ENCODE measurements at places on chromosomes 5 and 9.

DNA sequence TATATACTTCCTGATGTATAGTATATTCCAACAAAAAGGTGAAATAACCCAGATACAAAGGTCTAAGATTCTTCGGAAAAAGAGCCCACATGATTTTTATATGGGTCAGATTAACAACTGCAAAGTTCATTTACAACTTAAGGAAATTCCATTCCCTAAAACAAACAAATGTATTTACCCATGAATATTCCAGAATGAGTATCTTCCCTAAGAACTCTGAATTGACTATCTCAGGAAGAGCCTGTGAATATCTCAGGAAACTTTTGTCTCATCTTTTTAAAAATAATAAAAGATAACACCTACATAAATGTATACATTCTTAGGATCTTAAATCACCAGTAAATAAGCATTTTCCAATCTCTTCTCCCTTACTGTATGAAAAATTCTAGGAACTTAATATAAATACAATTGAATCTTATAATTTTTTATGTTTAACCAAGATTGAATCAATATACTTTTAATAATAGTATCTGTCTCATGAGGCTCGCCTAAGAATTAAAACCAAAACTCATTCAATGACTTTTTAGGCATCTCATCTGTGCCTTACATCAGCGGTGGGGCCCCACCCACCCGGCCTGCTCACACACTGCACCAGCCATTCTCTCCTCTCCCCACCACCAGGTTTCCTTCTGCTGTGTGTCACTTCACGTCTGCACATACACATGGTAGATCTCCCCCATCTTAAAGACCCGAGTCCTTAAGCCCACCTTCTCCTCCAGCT, 78.1 kb downstream of the RAPGEF1 start:
- H3K36me3 ChIP-seq, result no peaks in the 10 kb centered on the region
- H3K27ac ChIP-seq, result peak overlapping the region; percentile 69
- peaks cover 45% of the 10 kb centered on the region for H3K4me1 ChIP-seq
- H3K27me3 ChIP-seq, result no peaks in the 10 kb centered on the region
- no peak for DNase-seq
- no peak overlapping the region for H3K4me3 ChIP-seq

- H3K4me1 ChIP-seq, result no peaks in the 10 kb centered on the region
- no peak for DNase-seq
- no peak within 1 kb of the TSS for H3K27ac ChIP-seq
- no peaks in the 10 kb centered on the region for H3K36me3 ChIP-seq
These were observed at the start of gene ADAMTSL1 for GRCh38 chr9:18473652-18474279. ADAMTSL1 (plus strand) TSS chr9:18474153; CDS start chr9:18474233, 80 bp downstream.

GRCh38 chr5:56979968-56980367, 28.0 kb upstream of the MIER3 start:
- H3K27ac ChIP-seq, result no peak overlapping the region
- H3K36me3 ChIP-seq, result no peaks in the 10 kb centered on the region
- no peaks in the 10 kb centered on the region for H3K4me1 ChIP-seq
- no peaks in the 10 kb centered on the region for H3K27me3 ChIP-seq
- no peak overlapping the region for H3K4me3 ChIP-seq

- no peak overlapping the region for H3K27ac ChIP-seq
- no peak for DNase-seq
- H3K4me3 ChIP-seq, result no peak overlapping the region
- no peaks in the 10 kb centered on the region for H3K27me3 ChIP-seq
- H3K4me1 ChIP-seq, result no peaks in the 10 kb centered on the region
These were observed 383.3 kb downstream of the OSTF1 start for GRCh38 chr9:75471549-75472114.

- no peak overlapping the region for H3K27ac ChIP-seq
- no peaks in the 10 kb centered on the region for H3K4me1 ChIP-seq
- H3K36me3 ChIP-seq, result no peaks in the 10 kb centered on the region
- H3K4me3 ChIP-seq, result no peak overlapping the region
These were observed 169.2 kb downstream of the COX7C start for GRCh38 chr5:86786955-86787354.

GRCh38 chr5:173922527-173922926, 34.4 kb downstream of the CPEB4 start:
- H3K4me3 ChIP-seq, result no peak overlapping the region
- no peak overlapping the region for H3K27ac ChIP-seq
- H3K4me1 ChIP-seq, result peaks cover 14% of the 10 kb centered on the region
- no peaks in the 10 kb centered on the region for H3K27me3 ChIP-seq
- DNase-seq, result no peak

GRCh38 chr9:74414325-74414724, 82.8 kb upstream of the RORB start:
- no peak overlapping the region for H3K4me3 ChIP-seq
- DNase-seq, result no peak
- H3K27me3 ChIP-seq, result no peaks in the 10 kb centered on the region
- H3K36me3 ChIP-seq, result no peaks in the 10 kb centered on the region
- H3K4me1 ChIP-seq, result no peaks in the 10 kb centered on the region

DNA sequence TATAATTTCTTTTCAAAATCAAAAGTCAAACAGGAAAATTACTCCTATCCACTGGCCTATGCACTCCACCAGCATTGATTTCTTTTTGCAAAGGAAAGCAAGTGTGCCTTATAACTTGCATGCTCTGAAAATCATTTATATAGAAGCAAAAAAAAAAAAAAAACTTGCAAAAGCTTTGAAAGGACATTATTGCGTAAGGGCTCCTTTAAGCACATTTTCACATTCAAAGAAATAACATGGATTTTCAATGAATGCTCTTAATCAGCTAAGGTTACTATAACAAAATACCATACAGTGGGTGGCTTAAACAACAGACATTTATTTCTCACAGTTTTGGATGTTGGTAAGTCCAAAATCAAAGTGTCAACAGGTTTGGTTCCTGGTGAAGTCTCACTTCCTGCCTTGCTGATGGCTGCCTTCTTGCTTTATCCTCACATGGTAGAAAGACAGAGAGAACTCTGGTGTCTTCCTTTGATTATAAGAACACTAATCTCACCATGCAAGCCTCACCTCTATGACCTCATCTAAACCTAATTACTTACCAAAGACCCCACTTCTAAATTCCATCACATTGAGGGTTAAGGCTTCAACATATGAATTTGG, 755.2 kb upstream of the CDH10 start:
- H3K4me1 ChIP-seq, result no peaks in the 10 kb centered on the region
- H3K4me3 ChIP-seq, result no peak overlapping the region
- H3K27ac ChIP-seq, result no peak overlapping the region
- H3K36me3 ChIP-seq, result no peaks in the 10 kb centered on the region
- H3K27me3 ChIP-seq, result no peaks in the 10 kb centered on the region

DNA sequence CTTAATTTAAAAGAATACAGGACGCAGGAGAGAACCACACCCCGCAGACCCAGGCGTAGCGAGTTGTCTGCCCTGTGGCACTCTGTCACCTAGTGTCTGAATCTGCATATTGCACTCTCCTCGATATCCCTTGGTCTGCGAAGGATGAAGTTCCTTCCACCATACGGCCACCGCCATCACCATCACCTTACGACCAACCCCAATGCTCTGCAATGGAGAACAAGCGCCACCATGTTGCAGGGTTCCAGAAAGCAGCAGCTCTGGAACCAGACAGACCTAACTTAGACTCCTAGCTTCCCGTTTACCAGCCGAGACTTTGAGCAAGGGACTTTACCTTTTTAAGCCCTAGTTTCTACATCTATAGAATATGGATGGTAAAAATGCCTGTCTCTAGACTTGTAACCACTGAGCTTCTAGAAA, 77.4 kb upstream of the DMRT1 start:
- DNase-seq, result peak; percentile 22
- H3K27me3 ChIP-seq, result no peaks in the 10 kb centered on the region
- no peaks in the 10 kb centered on the region for H3K4me1 ChIP-seq

- no peaks in the 10 kb centered on the region for H3K27me3 ChIP-seq
- no peak overlapping the region for H3K4me3 ChIP-seq
- no peaks in the 10 kb centered on the region for H3K36me3 ChIP-seq
- no peak overlapping the region for H3K27ac ChIP-seq
These were observed 19.8 kb upstream of the NSD1 start for GRCh38 chr5:177113566-177114424.

DNA sequence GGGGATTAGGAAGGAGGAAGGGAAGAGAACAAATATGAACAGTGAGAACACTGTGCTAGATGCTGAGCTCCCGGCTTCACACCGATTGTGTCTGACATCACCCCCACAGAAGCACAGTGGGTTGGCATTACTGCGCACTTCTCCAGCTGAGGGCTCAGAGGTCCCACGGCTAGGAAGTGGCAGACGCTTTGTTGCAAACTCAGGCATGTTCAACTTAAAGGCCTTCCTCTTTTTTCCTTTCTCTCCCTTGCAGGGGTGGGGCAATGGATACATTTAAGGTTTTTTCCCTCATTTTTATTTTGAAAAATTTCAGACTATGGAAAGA, 15.5 kb upstream of the SHB start:
- H3K27ac ChIP-seq, result no peak overlapping the region
- H3K4me3 ChIP-seq, result no peak overlapping the region
- H3K36me3 ChIP-seq, result no peaks in the 10 kb centered on the region
- no peaks in the 10 kb centered on the region for H3K27me3 ChIP-seq
- DNase-seq, result no peak
- no peaks in the 10 kb centered on the region for H3K4me1 ChIP-seq
